ENCODE measurements at places on chromosomes 7 and 10. TPM values are rescaled to one million over a fixed set of nuclear protein-coding genes. Genes with fewer than 3 reads are reported as not detected.
A peak's percentile ranks its signal among the peaks of the same experiment; 100 is the strongest.

- H3K4me1 ChIP-seq, result peaks cover 30% of the 10 kb centered on the region
- DNase-seq, result no peak
- H3K27ac ChIP-seq, result peak overlapping the region; percentile 89
- H3K4me3 ChIP-seq, result peak overlapping the region; percentile 59
Observed at GRCh38 chr7:38178695-38179344, 775 bp downstream of the STARD3NL start.

- peaks cover 60% of the 10 kb centered on the region for H3K27me3 ChIP-seq
- no peak overlapping the region for H3K27ac ChIP-seq
- peaks cover 48% of the 10 kb centered on the region for H3K4me1 ChIP-seq
- H3K36me3 ChIP-seq, result no peaks in the 10 kb centered on the region
- DNase-seq, result peak; percentile 83
Observed at GRCh38 chr10:7412928-7413282, 2.1 kb upstream of the SFMBT2 start.

- H3K27me3 ChIP-seq, result no peaks in the 10 kb centered on the region
- no peak overlapping the region for H3K27ac ChIP-seq
Observed at GRCh38 chr10:15898046-15898445, 37.7 kb upstream of the MINDY3 start.

- H3K36me3 ChIP-seq, result no peaks in the 10 kb centered on the region
- peaks cover 15% of the 10 kb centered on the region for H3K4me1 ChIP-seq
- no peaks in the 10 kb centered on the region for H3K27me3 ChIP-seq
- peak overlapping the region; percentile 97 for H3K4me3 ChIP-seq
Observed at GRCh38 chr10:93894516-93895378, 969 bp downstream of the SLC35G1 start.

DNA sequence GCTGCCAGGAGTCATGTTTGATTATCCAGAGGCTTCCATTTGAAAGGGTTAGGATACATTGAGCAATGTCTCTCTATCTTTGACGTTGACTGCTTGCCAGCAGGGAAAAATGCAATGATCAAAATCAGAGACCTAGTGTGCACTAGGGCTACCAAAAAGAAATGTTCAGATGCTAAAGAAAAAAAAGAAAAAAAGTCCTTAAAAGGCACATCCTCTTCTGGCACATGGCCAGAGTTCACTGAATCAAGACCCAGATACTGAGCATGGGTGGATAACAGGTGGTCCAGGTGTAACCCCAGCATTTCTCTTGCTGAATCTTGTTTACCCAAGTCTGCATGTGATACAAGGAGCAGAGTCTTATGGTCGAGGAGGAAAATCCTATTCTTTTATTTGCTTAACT is 899.3 kb downstream of the SORCS3 start:
- no peak for DNase-seq
- H3K36me3 ChIP-seq, result no peaks in the 10 kb centered on the region
- no peaks in the 10 kb centered on the region for H3K4me1 ChIP-seq
- no peaks in the 10 kb centered on the region for H3K27me3 ChIP-seq

GRCh38 chr7:29039821-29040578 is 81.9 kb upstream of the TRIL start:
- H3K4me1 ChIP-seq, result no peaks in the 10 kb centered on the region
- DNase-seq, result no peak
- no peaks in the 10 kb centered on the region for H3K36me3 ChIP-seq
- H3K4me3 ChIP-seq, result no peak overlapping the region
- no peaks in the 10 kb centered on the region for H3K27me3 ChIP-seq
- no peak overlapping the region for H3K27ac ChIP-seq

GRCh38 chr7:151481650-151482505 is 37.8 kb downstream of the RHEB start:
- no peaks in the 10 kb centered on the region for H3K27me3 ChIP-seq
- no peak overlapping the region for H3K4me3 ChIP-seq
- H3K4me1 ChIP-seq, result peaks cover 11% of the 10 kb centered on the region
- peaks cover 49% of the 10 kb centered on the region for H3K36me3 ChIP-seq
- no peak overlapping the region for H3K27ac ChIP-seq

- DNase-seq, result no peak
- H3K27ac ChIP-seq, result no peak overlapping the region
- H3K4me3 ChIP-seq, result no peak overlapping the region
- no peaks in the 10 kb centered on the region for H3K4me1 ChIP-seq
- no peaks in the 10 kb centered on the region for H3K27me3 ChIP-seq
- no peaks in the 10 kb centered on the region for H3K36me3 ChIP-seq
Observed at GRCh38 chr7:49623943-49624342, 149.5 kb upstream of the VWC2 start.

DNA sequence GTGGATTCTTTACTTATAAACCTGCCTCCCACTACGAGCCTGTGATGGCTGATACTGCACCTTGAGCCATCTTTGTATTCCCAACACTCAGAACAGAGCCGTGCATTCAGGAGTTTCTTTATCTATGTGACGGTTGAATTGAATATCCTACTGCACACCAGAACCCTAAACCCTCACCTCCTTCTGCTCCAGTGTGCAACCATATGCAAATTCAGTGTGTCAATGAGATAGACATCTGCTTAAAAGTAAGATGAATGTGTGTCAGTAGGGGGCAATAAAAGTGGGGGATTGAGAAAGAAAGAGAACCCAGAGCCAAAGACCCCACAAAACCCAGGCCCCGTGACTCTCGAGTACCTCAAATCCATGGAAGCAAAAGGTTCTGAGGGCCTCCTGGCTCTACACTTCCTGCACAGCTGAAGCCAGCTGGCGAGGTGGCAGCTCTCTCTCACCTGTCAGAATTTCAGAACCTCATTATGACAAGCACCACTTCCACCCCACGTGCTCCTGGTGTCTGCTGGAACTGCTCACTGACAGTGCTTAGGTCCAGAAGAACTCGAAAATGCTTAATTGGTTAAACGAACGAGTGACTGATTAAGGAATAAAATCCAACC is 143.3 kb upstream of the GPR26 start:
- H3K4me3 ChIP-seq, result no peak overlapping the region
- no peaks in the 10 kb centered on the region for H3K36me3 ChIP-seq
- DNase-seq, result no peak
- peaks cover 8% of the 10 kb centered on the region for H3K27me3 ChIP-seq
- H3K27ac ChIP-seq, result no peak overlapping the region

DNA sequence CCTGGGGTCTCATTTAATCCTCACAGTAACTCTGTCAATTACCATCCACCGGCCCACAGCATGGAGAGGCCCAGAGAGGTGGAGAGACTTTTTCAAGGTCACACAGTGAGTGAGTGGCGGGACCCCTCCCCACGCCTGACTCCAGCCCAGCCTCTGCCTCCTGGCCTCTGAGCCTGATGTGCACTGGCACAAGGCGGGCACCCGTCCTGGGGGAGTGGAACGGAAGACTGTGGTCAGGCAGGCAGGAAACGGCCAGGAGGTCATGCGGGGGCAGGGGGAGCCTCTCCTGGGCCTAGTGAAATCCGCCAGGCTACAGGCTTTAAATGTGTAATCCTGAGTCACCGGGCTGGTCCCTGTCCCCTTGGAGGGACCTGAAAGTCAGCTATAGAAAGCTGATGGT is 32.2 kb downstream of the ZCCHC24 start:
- H3K36me3 ChIP-seq, result no peaks in the 10 kb centered on the region
- peaks cover 11% of the 10 kb centered on the region for H3K4me1 ChIP-seq
- H3K27me3 ChIP-seq, result no peaks in the 10 kb centered on the region

DNA sequence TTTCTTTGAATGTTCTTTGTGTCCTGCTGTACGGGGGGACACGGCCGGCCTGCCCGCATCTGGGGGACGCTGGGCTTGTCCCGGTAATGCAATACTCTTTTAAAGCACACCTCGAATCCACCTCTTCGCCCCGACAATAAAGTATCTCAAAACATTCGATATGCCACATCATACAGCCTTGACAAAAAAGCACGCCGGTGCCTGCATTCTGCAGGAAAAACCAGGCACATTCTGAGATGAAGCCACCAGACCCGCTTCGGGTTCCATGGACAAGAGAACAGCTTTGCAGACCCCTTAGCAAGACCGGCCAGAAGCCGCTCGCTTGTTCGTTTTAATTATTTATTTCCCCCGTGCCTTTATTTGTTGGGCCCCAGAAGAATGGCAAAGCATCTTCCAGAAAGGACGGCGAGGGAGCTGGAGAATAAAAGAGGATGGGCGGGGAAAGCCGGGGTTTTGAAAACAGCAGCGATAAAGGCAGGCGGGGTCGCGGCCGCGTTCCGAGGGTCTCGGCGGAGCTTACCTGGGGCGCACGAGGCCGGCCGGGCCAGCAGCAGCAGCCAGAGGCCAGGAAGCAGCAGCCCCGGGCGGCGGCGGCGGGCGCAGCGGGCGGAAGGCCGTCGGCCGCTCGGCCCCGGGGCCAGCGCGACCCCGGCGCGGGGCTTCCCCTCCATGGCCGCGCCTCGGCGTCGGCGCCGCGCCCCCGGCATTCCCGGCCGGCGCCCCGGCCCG is 462 bp downstream of the KIAA1549 start:
- no peaks in the 10 kb centered on the region for H3K36me3 ChIP-seq
- no peak for DNase-seq
- H3K27me3 ChIP-seq, result no peaks in the 10 kb centered on the region
- H3K27ac ChIP-seq, result no peak overlapping the region

- H3K27me3 ChIP-seq, result no peaks in the 10 kb centered on the region
- no peak overlapping the region for H3K27ac ChIP-seq
- DNase-seq, result no peak
- H3K4me1 ChIP-seq, result no peaks in the 10 kb centered on the region
- H3K36me3 ChIP-seq, result no peaks in the 10 kb centered on the region
- no peak overlapping the region for H3K4me3 ChIP-seq
Observed at GRCh38 chr7:54397836-54398612, 144.2 kb upstream of the VSTM2A start.

GRCh38 chr7:148700661-148701064 is 2.0 kb downstream of the CUL1 start:
- H3K27me3 ChIP-seq, result no peaks in the 10 kb centered on the region
- peak overlapping the region; percentile 74 for H3K4me3 ChIP-seq
- peak overlapping the region; percentile 99 for H3K27ac ChIP-seq
- DNase-seq, result no peak
- H3K4me1 ChIP-seq, result peaks cover 64% of the 10 kb centered on the region

GRCh38 chr10:49448924-49449323 is 53.0 kb upstream of the DRGX start:
- no peaks in the 10 kb centered on the region for H3K4me1 ChIP-seq
- H3K36me3 ChIP-seq, result peaks cover 1% of the 10 kb centered on the region
- H3K4me3 ChIP-seq, result no peak overlapping the region
- no peak overlapping the region for H3K27ac ChIP-seq
- DNase-seq, result no peak

- H3K27me3 ChIP-seq, result no peaks in the 10 kb centered on the region
- no peaks in the 10 kb centered on the region for H3K36me3 ChIP-seq
- H3K4me3 ChIP-seq, result no peak overlapping the region
Observed at GRCh38 chr7:15867441-15867840, 181.0 kb upstream of the MEOX2 start.

DNA sequence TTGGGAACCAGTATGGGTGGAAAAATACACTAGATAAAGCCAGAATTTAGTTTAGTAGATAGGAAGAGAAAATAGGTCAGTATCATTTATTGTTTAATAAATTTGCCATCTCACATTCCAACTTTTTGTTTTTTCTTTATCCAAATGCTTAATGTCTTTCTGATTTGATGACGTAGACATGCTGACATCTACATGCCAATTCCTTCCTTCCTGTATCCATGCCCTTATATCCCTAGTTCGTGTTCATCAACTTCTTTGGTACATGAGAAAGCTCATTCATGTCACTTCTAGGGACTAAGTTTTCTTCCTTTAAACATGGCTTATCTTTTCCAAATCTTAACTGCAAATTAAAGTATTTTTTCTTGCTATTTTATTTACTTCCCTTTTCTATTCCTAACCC is 30.5 kb upstream of the ING3 start:
- DNase-seq, result no peak
- no peaks in the 10 kb centered on the region for H3K27me3 ChIP-seq
- no peaks in the 10 kb centered on the region for H3K4me1 ChIP-seq
- H3K36me3 ChIP-seq, result no peaks in the 10 kb centered on the region
- H3K27ac ChIP-seq, result no peak overlapping the region

GRCh38 chr7:6461946-6462550 is 14.3 kb upstream of the DAGLB start:
- H3K27me3 ChIP-seq, result no peaks in the 10 kb centered on the region
- H3K4me3 ChIP-seq, result no peak overlapping the region
- H3K36me3 ChIP-seq, result peaks cover 73% of the 10 kb centered on the region
- no peak for DNase-seq
- H3K27ac ChIP-seq, result no peak overlapping the region

DNA sequence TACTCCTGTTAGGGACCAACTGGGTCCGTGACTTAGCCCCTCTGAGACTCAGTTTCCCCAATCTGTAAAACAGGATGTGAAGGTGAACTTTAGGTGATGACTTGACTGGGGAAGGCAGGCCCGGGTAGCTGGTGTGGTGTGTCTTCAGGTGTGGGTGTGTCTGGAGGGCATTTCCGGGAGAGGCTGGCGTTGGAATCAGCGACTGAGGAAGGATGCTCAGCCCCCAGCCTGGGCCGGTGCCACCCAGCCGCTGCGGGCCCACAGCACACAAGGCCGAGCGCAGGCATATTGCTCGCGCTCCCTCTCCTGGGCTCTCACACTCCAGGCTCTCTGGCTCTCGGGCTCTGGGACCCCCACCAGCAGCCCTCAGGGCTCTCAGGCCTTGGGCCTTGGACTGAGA is 31.7 kb upstream of the CNPY1 start:
- no peaks in the 10 kb centered on the region for H3K4me1 ChIP-seq
- H3K36me3 ChIP-seq, result no peaks in the 10 kb centered on the region
- no peak overlapping the region for H3K27ac ChIP-seq
- H3K27me3 ChIP-seq, result peaks cover 5% of the 10 kb centered on the region
- peak; percentile 3 for DNase-seq
- H3K4me3 ChIP-seq, result no peak overlapping the region

DNA sequence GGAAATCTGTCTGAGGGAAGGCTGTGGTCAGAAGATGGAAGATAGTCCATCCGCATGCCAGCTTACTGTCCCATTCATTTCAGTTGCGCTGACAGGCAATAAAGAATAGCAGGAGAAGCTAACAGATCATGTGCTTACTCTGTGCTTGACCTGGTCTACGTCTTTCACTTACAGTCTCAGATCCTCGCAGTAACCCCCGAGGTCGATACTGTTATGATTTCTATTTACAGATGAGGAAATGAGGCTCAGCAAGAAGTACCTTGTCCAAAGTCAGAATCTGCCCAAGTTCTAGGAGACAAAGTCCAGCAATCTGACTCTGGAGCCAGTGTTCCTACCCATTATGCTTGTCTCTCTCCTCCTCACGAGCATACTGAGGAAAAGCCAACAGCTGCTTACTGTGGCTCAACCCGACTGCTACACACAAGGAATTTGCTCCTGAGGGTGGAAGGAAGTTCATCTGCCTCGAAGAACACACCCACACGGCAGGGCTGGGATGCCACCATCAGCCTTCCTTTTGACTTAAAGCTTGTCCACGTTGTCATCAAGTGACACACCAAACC is 74.2 kb downstream of the MINPP1 start:
- H3K4me1 ChIP-seq, result no peaks in the 10 kb centered on the region
- H3K27ac ChIP-seq, result no peak overlapping the region
- no peak overlapping the region for H3K4me3 ChIP-seq
- no peaks in the 10 kb centered on the region for H3K36me3 ChIP-seq
- no peaks in the 10 kb centered on the region for H3K27me3 ChIP-seq
- DNase-seq, result no peak

The FAM20C gene
- 75.5 TPM for total RNA-seq

The ETV1 gene
- total RNA-seq, result 134 TPM

The NEUROG3 gene
- not detected for total RNA-seq

The NKX2-3 gene
- not detected for total RNA-seq

The FAM180A gene
- 6.8 TPM for total RNA-seq

The EGR2 gene
- total RNA-seq, result 11.6 TPM

The POU6F2 gene
- total RNA-seq, result 0.32 TPM

The HYAL4 gene
- total RNA-seq, result not detected

The HOXA3 gene
- total RNA-seq, result 5.7 TPM
